NCI-H1436 treated with DMSO at 0.1 percent for 48 hours (cell line): ENCODE measurements at places on chromosomes 3 and 15.

DNA sequence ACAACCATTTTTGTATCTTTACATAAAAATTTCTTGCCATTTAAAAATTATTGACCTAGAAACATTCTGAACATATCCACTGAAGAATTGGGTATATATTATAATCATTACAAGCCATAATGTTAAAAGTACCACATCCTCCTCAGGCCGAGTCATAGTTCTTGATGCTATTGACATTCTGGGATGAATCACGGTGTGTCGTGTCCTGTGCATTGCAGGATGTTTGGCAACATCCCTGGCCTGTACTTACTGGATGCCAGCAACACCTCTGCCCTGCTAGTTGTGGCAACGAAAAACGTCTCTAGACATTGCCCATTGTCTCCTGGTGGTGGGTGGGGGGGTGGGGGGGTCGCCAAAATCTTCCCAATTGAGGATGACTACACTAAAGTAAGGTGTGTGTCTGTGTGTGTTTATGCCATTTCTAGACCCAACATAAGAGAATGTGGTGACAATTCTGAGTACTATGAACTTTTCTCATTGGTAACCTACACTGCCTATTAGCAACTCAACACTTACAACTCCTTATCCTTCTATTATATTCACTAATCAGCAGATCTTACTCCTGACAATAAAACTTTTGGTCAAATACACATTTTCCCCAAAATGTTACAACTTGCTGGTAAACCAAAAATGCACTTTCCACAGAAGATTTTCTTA, 471.6 kb downstream of the FOXP1 start:
- DNase-seq = no peak

- peak; percentile 98 for DNase-seq
Measured at GRCh38 chr15:57218826-57219576, 157.3 kb upstream of the CGNL1 start.

DNA sequence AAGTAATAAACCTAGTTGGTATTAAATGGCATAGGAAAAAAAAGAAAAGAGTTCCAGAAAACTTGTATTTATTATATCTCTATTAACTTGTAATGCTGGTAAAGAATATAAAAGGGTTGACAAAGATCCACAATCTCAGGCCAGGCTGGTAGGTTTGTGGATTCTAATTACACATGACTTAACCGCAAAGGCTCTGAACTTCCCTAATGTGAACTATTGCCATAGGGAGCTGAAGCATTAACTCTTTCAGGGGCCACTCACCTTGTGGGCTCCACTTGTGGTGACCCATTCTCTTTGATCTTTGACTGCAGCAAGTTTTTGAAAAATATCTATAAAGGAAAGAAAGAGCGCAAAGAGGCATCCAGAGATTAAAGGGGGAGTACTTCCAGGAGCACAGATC, 58.5 kb downstream of the NEK10 start:
- no peak for DNase-seq

DNA sequence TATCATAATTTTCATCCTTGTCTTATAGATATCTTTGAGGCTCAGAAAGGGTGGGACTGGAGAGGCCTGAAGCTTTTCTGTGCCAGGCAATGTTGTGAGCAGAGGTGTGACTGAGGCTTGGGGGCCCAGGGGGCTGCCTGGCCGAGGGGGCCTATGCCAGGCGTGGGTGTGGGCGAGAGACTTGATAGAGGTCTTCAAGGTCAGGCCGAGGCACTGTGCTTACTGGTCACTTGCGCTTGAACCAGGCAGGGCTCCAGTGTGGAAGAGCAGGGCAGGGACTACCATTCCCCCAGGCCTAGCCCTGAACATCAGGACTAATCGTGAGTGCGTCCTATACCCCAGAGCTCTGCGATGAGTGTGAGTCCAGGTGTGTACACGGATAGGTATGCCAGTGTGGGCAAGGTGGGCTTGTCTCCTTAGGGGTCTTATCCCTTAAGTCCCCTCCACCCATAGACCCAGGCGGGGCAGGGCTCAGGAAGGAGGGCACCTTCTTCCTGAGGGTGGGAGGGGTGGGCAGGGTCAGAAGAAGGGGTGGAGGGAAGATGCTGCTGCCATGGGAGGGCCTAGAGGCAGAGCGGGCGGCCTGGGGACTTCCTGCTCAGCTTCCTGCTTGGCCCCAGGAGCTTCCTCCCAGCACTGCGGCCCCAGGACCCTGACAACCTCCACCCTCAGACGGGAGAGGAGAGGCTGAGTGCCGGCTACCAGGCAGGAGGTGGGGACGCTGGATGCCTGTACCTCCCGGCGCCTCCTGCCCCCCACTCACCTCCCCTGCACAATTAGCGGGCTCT, 84.7 kb downstream of the LINGO1 start:
- no peak for DNase-seq

- DNase-seq = no peak
Measured at GRCh38 chr3:65348398-65348995, 660.7 kb upstream of the ADAMTS9 start.

DNA sequence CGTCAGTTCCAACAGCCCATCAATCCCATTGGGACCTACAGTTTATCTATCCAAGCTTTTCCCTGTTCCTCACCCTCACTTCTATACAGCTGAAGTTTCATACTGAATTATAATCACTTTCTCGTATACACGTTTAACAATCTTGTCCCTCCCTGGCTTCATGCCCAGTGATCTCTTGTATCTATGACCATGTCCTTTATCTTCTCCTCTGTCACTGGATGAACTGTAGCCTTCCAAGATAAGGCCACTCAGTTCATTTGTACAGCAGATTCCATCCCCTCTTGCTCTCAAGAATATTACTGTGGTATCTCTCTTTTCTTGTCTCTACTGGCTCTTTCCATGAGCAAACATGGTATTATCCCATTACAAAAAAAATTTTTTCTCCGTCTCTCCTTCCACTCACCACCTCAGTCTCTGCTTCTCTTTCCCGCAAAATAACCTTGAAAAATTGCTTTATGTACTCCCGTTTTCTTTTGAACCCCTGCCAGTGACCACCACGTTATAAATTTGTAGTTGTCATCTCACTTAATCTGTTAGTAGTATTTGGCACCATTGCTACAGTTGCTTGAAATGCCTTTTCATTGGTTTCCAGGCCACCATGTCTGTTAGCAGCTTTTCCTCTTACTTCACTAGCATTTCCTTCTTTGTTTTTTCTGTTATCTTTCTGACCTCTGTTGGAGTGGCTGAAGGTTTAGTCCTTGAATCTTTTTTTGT, 9.4 kb downstream of the CTNNB1 start:
- DNase-seq = no peak

DNA sequence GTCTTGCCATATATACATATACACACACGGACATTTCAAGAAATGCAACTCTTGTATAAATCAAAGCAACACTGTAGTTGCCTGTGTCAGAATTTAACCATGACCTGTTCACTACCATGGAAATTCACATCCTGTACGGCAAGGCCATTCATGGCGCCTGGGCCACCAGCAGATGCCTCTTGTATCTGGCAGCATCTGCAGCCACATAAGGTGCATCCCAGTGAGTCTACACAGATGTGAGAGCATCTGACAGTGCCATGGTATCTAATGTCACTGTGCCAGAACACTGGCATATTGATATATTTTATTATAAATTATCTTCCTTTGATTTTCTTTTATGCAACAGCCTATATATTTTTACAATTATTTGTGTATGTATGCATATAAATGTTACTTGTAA, 25.1 kb downstream of the PDZRN3 start:
- DNase-seq = no peak

DNA sequence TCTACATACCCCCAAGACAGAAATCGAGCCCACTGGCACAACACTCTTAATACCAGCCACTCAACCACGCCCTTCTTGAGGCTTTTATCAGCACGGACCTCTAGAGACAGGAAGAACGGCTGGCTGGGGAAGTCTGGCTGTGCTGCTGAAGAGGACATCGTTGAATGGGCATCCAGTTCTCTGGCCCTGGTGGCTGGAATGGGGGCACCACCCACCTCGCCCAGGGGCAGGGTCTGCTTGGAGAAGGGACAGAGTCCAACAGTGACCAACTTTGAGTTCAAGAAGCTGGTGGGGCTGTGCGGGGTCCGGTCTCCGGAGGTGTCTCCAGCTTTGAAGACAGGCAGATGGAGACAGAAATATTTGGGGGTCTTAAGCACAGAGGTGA, 77.5 kb downstream of the ATP10A start:
- no peak for DNase-seq

DNA sequence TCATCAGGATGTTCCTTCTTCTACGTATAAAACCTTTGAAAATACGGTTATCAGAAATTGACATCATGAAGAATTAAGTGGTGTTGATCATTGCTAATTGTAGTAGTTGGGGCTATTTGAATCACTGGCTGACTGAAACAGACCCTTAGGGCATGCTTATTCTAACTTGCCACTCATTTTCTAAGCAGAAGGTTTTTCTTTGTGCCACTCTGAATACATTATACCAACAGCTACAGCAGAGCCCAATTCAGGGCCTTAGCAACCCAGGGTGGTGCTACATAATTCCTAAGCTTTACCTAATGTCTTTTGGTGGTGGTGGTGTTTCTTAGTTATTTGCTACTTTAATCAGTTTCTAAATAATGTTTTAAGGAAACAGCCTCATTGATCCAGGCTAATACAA, 524.2 kb downstream of the NLGN1 start:
- DNase-seq = peak; percentile 84

DNA sequence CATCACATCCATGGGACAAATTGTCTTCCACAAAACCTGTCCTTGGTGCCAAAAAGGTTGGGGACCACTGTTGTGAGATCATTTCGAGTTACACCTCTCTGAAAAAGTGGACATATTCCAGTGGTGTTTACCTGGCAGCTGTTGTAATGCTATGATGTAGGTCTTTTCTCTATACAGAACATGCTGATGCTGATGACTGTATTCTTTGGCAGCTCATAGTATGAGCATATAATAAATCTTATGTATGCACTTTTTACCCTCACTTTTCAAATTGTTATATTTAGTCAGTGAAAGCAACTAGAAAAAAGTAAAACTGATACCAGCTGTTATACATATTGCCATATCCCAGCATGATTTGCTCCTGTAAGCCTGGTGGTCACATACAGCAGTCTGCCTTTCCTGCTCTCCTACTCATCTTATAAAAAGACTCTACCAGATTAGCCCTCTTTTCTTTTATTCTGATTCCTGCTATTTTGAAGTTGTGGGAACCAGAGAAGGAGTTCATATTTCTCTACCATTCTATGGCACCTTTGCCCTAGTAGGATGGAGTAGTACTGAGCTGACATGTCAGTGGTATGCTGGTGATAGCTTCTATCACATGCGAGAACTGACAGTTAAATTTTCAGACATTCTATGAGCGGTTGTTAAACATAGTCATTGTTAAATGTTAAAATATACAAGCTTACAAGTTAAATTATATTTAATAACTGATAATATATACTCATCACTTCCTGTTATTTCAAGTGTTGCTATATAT, 128.7 kb downstream of the FNDC3B start:
- no peak for DNase-seq

- peak; percentile 49 for DNase-seq
Measured at GRCh38 chr3:165837058-165837525, at the start of gene BCHE. TSS of gene BCHE (minus strand) at chr3:165837423. CDS start at chr3:165831033, 6,390 bp downstream.

DNA sequence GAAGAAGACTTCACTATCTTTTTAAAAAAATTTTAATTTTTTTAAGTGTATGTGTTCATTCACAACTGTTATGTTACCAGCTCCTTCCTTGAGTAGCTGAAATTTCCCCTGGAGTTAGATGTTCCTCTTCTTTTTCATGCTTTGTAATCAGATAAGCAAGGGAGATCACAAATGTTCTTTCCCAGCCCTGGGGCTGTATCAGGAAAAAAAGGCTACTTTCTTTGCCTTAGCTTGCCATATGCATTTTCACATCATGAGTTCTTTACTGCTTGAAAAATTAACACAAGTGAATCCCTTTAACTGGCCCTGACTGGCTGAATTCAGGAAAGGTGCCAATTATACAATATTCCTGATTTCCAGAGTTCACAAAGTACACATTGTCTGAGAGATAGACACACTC, 353.2 kb upstream of the ATP11B start:
- no peak for DNase-seq

GRCh38 chr3:188700501-188700900, 471.3 kb upstream of the TPRG1 start:
- DNase-seq = no peak

GRCh38 chr3:37995652-37996641, 5.4 kb downstream of the VILL start:
- DNase-seq = no peak

GRCh38 chr15:43249236-43249635, 17.5 kb downstream of the TGM5 start:
- DNase-seq = no peak

- no peak for DNase-seq
Measured at GRCh38 chr3:4852780-4853748, 126.2 kb upstream of the BHLHE40 start.

GRCh38 chr3:23991306-23991682, 46.2 kb downstream of the NR1D2 start:
- DNase-seq = no peak

DNA sequence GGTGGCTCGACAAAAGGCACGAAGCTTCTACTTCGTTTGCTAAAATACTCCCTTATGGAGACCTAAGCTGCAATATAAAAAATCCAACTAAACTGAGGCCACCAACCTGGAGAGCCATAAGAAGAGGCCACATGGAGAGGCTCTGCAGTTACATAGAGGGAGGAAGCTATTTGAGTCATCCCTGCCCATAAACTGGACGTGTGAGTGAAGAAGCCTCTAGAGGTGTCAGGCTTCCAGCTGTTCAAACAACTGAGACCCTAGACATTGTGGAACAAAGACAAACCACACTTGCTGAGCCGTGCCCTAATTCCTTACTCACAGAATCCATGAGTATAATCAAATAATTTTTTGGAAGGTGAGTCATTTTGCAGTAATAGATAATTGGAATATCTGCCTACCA, 50.2 kb upstream of the GMNC start:
- no peak for DNase-seq

DNA sequence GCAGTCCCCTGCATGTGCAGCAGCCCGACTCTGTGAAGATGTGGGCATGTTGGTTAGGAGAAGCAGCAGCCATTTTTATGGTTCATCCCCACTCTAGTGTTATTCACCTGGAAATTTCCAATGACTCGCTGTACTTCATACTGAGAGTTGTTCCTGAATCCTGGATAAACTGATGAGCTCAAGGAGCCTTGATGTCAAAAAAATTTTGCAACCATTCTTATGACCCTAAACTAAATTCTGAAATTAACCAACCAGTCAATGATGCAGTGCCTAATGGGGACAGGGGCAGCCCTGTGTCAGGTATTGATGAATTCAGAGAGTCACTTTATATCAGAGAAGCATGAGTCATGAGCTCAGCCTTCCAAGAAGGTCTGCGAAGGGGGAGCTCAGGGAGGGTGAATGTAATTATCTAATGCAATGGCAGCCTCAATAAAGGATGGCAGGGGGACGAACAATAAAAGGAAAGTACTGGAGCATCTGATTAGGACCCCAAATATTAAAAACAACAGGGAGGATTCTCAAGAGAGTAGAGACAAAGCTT, 108.4 kb upstream of the VEPH1 start:
- DNase-seq = no peak

DNA sequence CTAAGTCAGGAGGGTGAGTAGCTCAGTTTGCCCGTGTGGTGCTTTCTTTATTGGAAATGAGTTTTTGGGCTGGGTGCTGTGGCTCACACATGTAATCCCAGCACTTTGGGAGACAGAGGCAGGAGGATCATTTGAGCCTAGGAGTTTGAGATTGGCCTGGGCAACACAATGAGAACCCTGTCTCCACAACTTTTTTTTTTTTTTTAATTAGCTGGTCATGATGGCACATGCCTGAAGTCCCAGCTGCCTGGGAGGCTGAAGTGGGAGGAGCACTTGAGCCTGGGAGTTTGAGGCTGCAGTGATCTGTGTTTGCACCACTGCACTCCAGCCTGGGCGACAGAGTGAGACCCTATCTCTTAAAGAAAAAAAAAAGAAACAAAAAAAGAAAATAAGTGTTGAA, 174.9 kb downstream of the NSMCE3 start:
- no peak for DNase-seq
